ENCODE measurements at places on chromosomes 12 and 14.

DNA sequence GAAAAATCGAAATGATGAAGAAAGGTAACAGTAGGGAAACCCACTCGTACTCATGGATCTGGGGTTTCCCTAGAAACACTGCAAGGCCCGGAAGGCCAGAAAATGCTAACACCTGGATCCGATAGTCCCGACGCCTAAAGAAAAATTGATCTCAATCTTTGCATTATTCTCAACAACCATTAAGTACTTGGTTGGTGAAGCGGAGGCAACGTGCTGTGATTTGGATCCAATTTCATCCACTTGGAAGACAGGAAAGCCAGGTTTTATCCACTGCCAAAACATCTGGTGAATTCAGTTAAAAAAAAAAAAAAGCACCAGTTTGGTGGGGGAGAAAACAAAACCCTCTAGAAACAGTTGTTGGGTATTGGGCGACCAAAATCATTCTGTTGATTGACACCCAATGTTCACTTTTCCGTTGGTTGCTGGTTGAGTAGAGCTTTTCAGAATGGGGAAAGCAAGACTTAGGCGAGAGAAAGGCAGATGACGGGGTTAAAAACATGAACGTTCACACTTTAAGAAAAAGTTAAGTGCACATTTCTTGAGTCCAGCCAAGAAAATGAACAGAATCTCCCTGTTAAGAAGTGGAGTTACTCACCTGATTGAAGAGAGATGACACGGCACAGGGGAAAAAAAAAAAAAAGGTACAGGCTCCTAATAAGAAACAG is 41.9 kb upstream of the MED13L start:
- H3K4me3 ChIP-seq = no peak overlapping the region
- DNase-seq = no peak
- no peaks in the 10 kb centered on the region for H3K4me1 ChIP-seq
- H3K36me3 ChIP-seq = no peaks in the 10 kb centered on the region
- H3K27ac ChIP-seq = no peak overlapping the region
- no peaks in the 10 kb centered on the region for H3K27me3 ChIP-seq

- no peaks in the 10 kb centered on the region for H3K27me3 ChIP-seq
- H3K4me1 ChIP-seq = no peaks in the 10 kb centered on the region
- H3K36me3 ChIP-seq = no peaks in the 10 kb centered on the region
- no peak for DNase-seq
- no peak overlapping the region for H3K27ac ChIP-seq
Measured at GRCh38 chr12:62372134-62372533, 94.5 kb upstream of the MON2 start.

DNA sequence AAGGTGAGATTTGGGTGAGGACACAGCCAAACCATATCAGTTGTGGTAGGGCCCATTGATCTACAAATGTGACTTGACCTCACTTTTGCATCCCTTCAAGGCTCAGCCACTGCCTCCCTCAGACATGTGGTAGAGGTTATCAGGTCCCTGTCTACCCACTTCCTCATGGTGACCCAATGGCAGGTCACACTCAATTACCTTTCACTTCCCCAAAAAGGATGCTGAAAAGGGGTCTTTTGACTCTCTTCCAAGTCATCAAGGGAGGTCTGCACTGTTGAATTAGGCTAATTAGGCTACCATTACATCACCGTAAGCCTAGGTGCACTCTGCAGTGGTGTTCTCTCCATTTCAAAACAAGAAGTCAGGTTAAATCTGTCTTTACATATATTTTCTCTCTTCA is 22.6 kb upstream of the DRAM1 start:
- no peaks in the 10 kb centered on the region for H3K27me3 ChIP-seq
- no peaks in the 10 kb centered on the region for H3K36me3 ChIP-seq
- peaks cover 19% of the 10 kb centered on the region for H3K4me1 ChIP-seq
- no peak overlapping the region for H3K4me3 ChIP-seq

DNA sequence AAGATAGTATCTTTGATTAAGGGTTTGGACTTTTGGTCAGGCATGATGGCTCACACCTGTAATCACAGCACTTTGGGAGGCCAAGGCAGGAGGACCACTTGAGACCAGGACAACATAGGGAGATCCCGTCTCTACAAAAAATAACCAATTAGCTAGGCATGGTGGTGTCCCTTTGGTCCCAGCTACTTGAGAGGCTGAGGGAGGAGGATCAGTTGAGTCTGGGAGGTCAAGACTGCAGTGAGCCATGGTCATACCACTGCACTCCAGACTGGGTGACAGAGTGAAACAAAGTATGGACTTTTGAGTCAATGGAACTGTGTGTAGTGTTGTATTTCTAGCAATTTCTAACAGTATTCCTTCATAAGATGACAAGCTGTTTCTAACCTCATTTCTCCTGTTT is 38.7 kb upstream of the CCDC88C start:
- DNase-seq = no peak
- H3K27ac ChIP-seq = no peak overlapping the region
- no peaks in the 10 kb centered on the region for H3K4me1 ChIP-seq
- no peaks in the 10 kb centered on the region for H3K27me3 ChIP-seq
- H3K36me3 ChIP-seq = peaks cover 56% of the 10 kb centered on the region
- no peak overlapping the region for H3K4me3 ChIP-seq

GRCh38 chr12:121964813-121965643 is 46.6 kb downstream of the CFAP251 start:
- no peak overlapping the region for H3K4me3 ChIP-seq
- no peaks in the 10 kb centered on the region for H3K36me3 ChIP-seq
- H3K4me1 ChIP-seq = no peaks in the 10 kb centered on the region
- peak; percentile 34 for DNase-seq
- no peak overlapping the region for H3K27ac ChIP-seq

- DNase-seq = no peak
- H3K27me3 ChIP-seq = no peaks in the 10 kb centered on the region
- H3K4me1 ChIP-seq = no peaks in the 10 kb centered on the region
Measured at GRCh38 chr12:70590549-70591226, 46.5 kb downstream of the PTPRB start.

GRCh38 chr14:22500525-22500924 is 88.5 kb downstream of the DAD1 start:
- H3K36me3 ChIP-seq = no peaks in the 10 kb centered on the region
- no peaks in the 10 kb centered on the region for H3K4me1 ChIP-seq
- H3K4me3 ChIP-seq = no peak overlapping the region
- H3K27me3 ChIP-seq = no peaks in the 10 kb centered on the region

GRCh38 chr14:76729953-76730505 is 31.2 kb upstream of the VASH1 start:
- no peak overlapping the region for H3K4me3 ChIP-seq
- H3K36me3 ChIP-seq = no peaks in the 10 kb centered on the region
- H3K27me3 ChIP-seq = no peaks in the 10 kb centered on the region
- no peaks in the 10 kb centered on the region for H3K4me1 ChIP-seq
- no peak overlapping the region for H3K27ac ChIP-seq

GRCh38 chr14:64238049-64238448 is 56.1 kb downstream of the ESR2 start:
- no peaks in the 10 kb centered on the region for H3K36me3 ChIP-seq
- H3K4me3 ChIP-seq = no peak overlapping the region
- peaks cover 10% of the 10 kb centered on the region for H3K4me1 ChIP-seq

DNA sequence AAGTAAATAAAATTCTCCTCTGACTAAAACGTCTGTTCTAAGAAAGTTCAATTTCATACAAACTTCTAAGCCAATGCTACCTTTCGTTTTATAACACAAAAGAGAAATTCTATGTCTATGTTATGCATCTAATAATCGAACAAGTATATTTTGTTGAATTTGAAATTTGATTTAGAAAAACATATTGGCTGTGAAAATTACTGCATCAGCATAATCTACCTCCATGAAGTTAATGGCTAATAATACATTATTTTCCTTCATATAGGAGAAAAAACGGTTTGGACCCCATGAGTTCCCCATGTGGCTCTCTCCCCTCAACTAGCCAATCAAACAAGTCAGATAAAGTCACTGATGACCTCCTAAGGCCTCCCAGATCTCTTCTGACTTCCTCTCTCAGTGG is 106.5 kb downstream of the KCNH5 start:
- H3K36me3 ChIP-seq = no peaks in the 10 kb centered on the region
- no peak for DNase-seq
- no peak overlapping the region for H3K27ac ChIP-seq
- H3K4me1 ChIP-seq = no peaks in the 10 kb centered on the region
- H3K4me3 ChIP-seq = no peak overlapping the region

Data from adrenal gland (tissue), 19 donors.